ENCODE measurements at places on chromosomes 13 and 19.

DNA sequence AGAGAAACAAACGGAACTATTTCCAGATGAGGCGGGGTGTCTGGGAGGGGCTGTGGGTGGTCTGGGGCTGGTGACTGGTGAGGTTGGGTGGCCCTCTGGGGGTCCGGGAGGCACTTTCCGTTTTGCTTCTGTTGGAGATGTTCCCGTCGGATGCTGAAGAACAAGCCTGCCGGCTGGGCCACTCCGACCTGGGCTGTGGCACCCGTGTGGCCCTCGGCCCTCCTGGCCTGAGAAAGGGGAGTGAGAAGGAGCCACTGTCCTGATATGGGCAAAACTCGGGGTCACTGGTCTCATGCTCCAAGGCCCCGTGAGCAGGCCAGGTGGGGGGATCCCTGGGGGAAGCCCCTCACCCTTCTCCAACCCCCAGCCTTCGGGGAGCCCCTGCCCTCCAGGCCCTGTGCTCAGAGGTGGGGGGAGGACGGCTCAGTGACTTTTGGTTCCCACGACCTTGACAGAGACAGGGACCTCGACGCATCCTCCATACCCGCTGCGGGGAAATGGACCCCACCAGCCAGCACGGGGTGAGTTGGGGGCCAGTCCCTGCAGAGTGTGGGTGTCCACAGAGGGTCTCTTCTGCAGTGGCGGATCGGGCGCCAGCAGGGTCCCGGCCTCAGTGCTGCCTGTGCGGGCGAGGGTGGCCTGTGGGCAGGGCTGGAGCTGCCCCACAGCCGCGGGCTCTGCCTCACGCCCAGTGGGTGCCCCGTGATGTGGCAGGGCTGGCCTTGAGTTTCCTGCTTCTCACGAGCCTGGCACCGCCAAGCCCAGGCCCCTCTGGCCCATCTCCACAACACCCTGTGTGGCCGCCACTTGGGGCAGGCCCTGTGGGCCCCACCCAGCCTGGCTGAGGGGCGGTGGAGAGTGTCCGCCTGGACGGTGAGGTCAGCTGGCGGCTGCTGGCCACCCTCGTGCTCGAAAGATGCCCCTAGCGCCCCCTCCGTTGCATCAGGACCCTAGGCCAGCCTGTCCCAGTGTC, 4.4 kb upstream of the TBXA2R start:
- DNase-seq = no peak

DNA sequence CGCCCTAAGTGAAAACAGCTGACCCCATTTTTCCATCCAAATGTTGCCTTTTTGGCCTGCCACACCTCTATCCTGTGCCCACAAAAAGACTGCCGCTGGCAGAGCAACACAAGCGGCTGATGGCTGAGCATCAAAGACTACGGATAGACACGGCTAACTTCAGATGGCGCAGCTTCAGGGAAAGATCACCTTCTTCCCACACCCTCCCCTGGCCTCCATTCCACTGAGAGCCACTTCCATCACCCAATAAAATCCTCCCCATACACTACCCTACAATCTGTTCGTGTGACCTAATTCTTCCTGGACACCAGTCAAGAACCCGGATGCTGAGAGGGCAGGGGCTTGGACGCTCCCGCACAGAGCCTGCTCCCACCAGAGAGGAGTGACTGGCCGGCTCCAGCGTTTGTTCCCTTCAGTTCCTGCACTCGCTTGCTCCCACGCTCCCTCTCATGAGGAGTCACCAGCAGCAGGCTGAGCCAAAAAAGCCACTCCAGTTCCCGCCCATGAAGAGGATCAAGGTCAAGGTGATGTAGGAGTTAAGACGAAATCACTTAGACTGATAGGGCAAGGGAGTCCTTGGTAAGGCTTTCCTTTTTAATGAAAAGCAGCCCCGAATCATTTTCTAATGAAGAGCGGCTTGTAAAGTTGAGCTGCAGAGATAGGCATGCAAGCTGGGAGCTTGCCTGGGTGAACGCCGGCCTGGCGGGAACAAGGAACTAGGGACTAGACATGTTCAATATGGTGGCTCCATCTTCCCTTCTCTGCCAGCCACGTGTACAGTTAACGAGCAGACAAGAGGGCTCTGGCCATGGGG, 35.7 kb downstream of the TSKS start:
- DNase-seq = no peak

DNA sequence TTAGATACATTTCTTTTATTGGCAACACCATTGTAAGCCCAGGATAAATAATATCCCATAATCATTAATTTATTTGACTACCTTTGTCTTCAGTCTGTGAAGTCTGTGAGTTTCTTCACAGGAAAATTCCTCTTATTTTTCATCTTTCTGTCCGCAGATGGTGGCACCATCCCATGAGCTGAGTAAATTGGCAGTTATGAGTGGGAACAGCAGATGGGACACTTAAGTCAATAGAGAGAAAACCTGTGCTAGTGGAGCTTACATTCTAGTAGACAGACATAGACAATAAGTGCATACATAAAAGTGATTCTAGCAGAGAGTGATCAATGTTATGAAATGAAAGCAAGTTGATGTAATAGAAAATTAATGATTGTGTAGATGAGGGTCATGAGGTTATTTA, 638.2 kb upstream of the MIR17HG start:
- DNase-seq = no peak

DNA sequence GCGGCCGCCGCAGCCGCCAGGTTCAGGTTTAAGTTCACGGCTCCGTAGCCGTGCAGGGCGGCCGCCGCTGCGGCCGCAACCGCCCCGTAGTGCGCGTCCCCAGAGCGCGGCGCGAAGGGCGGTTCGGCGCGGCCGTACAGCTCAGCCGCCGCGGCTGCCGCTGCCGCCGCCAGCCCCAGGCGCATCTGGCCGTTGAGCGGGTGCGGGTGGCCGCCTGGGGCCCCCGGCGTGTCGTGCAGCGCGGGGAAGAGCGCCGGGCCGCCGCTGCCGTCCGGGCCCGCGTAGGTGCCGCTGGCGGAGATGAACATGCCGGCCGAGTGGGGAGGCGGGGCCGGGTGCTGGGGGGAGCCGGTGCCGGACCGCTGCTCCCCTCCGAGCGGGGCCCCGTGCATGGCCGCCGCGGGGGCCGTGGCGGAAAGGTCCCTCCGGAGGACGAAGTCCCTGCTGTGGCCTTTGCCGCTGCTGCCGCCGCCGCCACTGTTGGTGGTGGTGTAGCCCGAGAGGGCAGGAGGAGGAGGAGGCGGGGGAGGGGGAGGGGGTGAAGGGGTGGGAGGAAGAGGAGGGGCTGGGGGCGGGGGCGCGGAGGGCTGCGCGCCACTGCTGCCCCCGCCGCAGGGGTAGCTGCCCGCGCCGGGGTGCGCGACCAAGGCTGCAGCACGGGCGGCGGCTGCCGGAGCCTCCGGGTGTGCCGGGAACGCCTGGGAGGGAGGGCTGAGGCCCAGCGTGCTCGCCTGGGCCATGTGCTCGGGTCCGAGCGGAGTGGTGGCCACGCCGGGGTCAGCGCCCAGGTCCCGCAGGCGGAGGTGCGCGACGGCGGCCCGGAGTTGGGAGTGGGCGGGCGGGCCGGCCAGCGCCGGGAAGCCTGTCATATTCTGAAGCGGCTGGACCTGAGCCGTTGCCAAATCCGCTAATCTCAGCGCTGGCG, 654 bp downstream of the ZIC5 start:
- no peak for DNase-seq

Data from stimulated activated naive CD4-positive, alpha-beta T cell treated with Interleukin-2 at 50 U/mL for 16 hours (primary cell).